ENCODE measurements at places on chromosomes 16 and 17.

DNA sequence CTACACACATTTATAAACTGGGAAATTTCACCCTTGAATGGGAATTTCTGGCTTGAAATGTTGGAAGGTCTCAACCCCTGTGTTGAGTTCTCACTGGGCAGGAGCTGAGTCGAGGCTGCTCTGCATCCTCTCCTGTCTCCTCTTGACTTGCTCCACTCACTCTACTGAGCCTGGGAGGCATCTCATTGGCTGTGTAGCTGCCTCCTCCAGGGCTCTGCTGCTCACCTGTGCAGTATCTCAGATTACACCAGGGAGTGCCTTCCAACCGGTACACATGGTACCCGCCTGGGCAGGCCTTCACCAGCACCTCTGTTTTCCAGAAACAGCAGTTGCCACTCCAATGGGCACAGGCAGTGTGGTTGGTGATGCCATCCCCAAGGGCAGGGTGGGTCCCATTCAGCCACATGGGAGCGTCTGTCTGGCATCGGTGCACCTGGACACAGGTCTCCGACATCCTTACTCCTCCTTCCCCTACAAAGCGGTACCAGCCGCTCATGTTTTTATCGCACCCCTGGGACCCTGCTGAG lies 3.7 kb downstream of the GP2 start:
- DNase-seq: no peak

- DNase-seq: no peak
Observed at GRCh38 chr17:45995627-45996270, 3.3 kb upstream of the STH start.

- DNase-seq: no peak
Observed at GRCh38 chr17:27993161-27993695, 49.2 kb upstream of the NLK start.

GRCh38 chr17:80624864-80625263 lies 80.2 kb downstream of the RPTOR start:
- DNase-seq: no peak

DNA sequence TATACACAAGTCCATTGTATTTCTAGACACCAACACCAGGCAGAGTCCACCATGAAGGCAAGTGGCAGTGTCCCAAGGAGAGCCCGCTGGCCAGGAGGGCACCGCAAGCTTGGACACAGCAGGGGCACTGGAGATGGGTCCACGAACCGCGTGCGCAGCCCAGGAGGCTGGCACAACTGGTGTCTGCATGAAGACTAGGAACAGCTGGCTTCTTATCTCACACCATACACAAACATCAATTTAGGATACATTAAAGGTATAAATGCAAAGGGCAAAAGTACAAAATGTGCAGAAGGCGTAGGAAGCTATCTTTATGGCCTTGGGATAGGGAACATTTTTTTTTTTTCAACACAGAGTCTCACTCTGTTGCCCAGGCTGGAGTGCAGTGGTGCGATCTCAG lies 52.4 kb downstream of the ANKRD11 start:
- no peak for DNase-seq

DNA sequence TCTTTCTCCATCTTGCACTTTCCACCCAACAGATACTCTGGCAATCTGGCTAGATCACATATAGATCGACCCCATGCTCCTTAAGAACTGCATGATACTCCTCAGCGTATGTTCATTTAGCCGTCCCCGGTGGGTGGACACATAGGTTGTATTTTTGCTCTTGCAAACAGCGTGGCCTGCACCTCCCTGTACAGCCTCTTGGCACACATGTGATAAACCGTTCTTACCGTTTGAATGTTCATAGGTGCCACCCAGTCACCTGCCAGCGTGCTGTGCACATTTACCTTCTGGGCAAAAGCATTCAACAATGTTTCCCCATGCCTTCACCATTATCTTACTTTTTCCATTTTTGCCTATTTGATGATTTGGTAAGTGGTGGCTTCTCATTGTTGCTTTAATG lies 6.2 kb downstream of the TNP2 start:
- DNase-seq: no peak

- no peak for DNase-seq
Observed at GRCh38 chr17:8555062-8555461, 75.5 kb downstream of the MYH10 start.

GRCh38 chr17:57567251-57567650 lies 177.8 kb downstream of the CCDC182 start:
- no peak for DNase-seq

- DNase-seq: peak; percentile 73
Observed at GRCh38 chr17:901191-901950, 78.2 kb downstream of the NXN start.

- peak; percentile 48 for DNase-seq
Observed at GRCh38 chr17:27396941-27397340, 59.3 kb upstream of the KSR1 start.

DNA sequence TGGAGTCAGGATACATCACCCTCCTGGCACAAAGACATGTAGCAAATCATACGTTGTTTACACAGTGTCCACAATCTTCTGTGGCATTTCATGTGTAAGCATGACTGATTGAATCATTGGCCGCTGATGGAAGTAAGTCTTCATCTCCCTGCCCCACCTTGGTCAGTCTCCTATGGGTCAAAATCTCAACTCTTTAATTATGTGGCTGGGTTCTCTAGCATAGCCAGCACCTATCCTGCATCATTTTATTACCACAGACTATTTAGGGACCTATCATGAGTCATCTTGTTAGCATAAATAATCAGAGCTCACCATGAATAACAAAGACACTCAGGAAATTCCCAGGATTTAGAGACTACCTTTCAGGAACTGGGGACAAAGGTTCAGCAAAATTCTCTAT lies 15.9 kb downstream of the TANC2 start:
- DNase-seq: peak; percentile 66

GRCh38 chr17:81148986-81149533 lies 16.2 kb upstream of the PVALEF start:
- DNase-seq: no peak

- peak; percentile 85 for DNase-seq
Observed at GRCh38 chr16:24988593-24989338, 26.4 kb downstream of the ARHGAP17 start.

DNA sequence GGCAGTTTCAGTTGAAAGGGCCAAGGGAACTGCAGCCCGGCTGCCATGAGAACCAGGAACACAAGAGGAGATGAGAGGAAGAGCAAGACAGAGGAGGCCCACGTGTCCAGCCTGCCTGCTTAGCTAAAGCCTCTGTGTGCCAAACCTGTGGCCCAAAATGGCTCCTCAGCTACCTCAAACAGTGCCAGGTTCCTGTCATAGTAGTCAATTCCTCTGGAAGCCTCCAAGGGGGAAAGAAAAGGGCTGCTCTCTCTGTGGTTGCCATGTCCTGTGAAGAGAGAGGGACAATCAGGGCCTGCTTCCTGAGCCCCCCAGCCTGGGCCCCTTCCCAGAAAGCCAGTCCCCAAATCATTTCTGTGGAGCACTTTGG lies 5.2 kb downstream of the SLC12A4 start:
- DNase-seq: no peak

- DNase-seq: peak; percentile 67
Observed at GRCh38 chr17:44623070-44623725, 33.1 kb upstream of the MEIOC start.

DNA sequence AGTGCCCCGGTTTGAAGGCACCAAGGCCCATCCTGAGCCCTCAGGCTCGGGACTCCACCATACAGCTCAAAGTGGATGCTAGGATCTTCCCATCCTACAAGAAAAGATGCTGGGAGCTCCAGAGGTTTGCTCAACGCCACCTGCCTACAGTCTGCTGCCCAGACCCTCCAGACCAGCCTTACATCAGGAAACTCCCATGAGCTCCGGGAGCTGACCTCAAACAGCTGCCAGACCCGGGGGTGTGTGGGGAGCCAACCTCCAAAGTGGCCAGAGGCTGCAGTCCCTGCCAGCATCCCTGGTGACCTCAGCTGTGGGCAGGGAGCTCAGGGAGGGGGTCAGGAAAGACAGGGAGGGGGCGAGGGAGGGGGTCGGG lies 43.8 kb downstream of the C16orf82 start:
- no peak for DNase-seq

DNA sequence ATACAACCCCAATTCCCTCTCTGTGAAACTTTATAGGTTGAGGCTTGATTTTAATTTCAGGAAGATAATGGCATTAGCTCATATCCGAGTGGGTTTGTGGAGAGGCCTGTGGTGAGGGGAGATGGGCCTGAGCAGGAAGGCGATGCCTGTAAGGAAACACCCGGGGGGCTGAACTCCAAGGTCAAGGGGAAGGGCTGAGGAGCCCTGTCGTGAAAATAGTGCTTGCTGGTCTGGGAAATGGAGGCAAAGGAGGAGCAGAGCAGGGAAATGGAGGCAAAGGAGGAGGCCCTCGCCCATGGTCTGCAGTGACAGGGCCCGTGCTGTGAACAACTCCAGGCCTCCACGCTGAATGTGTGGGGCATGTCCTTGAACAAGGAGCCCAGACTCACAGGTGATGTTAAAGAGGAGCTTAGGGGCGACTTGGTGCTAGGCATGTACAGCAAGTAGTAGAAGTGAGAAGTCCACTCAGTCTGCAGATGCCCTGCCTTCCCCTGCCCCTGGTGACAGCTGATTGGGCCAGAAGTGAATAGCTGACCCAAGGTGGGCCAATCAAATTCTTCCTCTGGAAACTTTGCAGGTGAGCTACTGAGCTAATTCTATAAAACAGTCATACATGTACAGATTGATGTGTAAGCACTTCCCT lies 38.1 kb downstream of the MRPS23 start:
- no peak for DNase-seq

DNA sequence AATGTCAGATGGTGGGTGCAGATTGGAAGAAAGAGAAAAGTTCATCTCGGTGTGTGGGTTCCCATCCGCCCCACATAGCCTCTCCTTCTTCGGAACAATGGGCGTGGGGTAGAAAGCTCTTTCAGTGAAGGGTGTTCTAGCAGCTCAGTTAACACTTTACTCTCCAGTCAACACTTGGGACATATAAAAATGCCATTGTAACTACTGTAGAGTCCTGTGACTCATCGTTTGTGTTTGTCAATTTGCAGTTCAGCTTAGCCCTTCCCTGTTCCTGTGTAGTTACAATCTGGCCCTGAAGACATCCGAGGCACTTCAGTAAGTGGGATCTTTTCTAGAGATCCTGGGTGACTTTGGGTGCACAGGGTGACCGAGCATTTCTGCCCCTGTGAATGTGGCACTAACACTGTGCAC lies 11.5 kb upstream of the CLEC18C start:
- peak; percentile 77 for DNase-seq

DNA sequence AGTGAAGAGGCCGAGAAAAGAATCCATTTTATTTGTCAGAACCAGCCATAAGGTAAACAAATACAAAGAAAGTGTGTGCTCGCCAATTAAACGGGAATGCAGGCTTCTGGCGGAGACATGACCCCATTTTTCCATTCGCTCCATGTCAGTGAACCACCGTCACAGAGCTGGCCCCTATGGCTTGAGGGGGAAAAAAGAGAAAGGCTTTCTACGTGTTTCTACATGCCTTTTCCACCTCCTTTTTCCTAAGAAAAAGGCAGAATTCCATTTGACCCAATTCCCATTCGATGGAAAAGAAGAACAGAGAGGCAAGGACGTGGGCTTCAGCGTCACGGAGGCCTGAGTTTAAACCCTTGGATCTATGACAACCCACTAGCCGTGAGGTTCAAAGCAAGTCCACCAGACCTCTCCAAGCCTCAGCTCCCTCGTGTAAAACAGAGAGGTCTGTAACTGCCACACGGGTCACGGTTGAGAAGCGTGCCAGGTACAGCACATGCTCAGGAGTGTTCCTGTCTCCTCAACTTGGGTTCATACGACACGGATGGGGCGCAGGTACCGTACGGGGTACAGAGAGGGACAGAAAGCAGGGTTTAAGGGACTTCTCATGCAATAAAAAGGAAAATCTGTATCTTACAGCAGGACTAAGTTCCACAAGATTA lies 91.9 kb downstream of the NXN start:
- no peak for DNase-seq

DNA sequence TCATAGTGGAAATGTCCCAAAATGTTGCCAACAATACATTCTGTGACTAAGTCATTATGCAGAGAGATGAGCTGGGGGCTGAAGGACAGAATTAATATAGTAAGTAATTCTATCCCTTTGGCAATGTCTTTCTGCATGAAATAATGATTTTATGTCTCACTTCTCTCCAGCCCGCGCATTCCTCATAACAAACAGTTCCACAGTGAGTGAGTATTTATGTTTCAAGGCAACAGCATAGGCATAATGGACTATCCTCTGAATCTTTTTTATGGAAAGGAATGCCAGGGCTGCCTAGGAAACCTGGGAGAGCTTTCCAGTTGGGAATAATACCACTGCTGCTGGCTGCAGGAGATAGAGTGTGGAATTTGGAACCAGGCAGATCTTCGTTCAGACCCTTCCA lies 477.7 kb downstream of the HS3ST4 start:
- DNase-seq: no peak

- DNase-seq: no peak
Observed at GRCh38 chr17:44759086-44759915, 513 bp downstream of the ADAM11 start.

DNA sequence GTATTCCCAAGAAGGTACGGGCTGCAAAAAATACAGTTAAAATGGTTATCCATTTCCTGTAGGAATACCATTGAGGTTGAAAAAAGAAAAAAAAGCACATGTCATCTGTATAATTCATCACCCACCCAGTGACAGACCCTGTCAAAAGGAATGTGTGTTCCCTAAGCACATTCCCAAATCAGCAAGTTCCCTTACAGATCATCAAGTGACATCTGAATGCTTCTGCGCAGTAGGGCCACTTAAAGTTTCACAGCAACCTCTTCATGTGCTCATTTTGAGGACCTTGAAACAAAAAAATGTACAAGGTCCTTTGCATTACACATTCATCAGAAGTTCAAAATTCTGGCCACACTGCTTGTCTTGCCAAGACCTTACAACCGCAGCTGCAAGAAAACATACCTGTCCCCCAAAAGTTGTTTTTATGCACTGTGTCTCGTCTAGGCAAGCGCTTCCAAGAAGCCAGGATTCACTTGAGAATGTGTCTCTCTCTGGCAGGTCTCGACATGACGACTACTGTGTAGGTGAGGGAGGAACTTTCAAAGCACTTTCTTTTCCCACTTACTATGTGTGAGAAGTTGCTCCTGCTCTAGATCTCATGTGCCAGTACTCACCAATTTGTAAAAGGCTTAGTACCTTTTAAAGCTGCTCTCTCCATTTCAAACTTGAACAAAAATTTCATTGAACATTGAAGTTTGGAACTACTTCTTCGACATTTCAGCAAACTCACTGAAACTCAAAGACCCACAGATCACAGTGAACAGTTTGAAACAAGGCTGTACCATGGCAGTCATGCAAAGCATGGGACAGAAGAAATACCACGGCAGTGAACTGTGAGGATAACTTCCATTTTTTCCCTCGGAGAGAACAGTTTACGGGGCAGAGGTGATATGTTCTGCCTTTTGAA lies 4.3 kb upstream of the POLG2 start:
- DNase-seq: no peak

- peak; percentile 65 for DNase-seq
Observed at GRCh38 chr17:57142925-57143324, 57.9 kb downstream of the AKAP1 start.

GRCh38 chr16:28168991-28169554 lies 42.7 kb downstream of the XPO6 start:
- no peak for DNase-seq

GRCh38 chr17:62641153-62641552 lies 13.7 kb downstream of the MRC2 start:
- no peak for DNase-seq

All from fibroblast of lung (primary cell).